CD8-positive, alpha-beta memory T cell (primary cell): ENCODE measurements at places on chromosomes 1 and 21. TPM values are rescaled to one million over a fixed set of nuclear protein-coding genes. Genes with fewer than 3 reads are reported as not detected.

DNA sequence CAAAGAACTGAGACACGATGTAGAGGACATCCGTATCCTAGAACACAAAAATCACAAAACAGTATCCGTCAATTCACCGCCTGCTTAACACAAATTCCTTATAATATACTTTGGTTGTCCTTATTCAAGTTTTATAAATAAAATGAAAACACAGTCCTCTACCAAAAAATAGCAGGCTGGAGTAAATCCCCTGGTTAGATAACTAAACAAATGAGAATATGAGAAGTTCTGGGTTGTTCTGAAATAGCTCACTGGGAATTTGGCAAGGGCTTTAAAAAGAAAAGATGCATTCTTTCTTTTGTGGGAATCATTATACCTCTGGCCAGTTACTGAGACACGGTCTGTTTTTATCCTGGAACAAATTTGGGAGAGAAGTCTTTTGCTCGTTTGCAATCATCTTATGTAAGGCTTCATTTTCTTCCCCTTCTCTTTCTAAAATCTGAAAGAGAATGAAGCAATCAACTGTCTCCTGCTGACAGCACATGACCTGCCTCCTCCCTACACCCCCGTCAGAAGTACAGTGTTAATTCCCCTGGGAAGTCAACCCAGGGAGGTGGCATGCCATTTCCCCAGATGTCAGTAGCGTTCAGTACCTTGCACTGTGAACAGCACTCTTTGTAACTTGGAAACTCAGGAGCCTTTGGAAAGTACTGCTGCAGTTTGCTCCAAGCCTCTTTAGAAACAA, 37.1 kb upstream of the RAP1GAP start:
- no peak for DNase-seq

MROH9 gene
- total RNA-seq, result not detected

- no peak for DNase-seq
These were observed 233.8 kb downstream of the LTN1 start for GRCh38 chr21:28758883-28759242.

GRCh38 chr1:168554603-168555483, 11.0 kb upstream of the XCL2 start:
- DNase-seq, result no peak

DNA sequence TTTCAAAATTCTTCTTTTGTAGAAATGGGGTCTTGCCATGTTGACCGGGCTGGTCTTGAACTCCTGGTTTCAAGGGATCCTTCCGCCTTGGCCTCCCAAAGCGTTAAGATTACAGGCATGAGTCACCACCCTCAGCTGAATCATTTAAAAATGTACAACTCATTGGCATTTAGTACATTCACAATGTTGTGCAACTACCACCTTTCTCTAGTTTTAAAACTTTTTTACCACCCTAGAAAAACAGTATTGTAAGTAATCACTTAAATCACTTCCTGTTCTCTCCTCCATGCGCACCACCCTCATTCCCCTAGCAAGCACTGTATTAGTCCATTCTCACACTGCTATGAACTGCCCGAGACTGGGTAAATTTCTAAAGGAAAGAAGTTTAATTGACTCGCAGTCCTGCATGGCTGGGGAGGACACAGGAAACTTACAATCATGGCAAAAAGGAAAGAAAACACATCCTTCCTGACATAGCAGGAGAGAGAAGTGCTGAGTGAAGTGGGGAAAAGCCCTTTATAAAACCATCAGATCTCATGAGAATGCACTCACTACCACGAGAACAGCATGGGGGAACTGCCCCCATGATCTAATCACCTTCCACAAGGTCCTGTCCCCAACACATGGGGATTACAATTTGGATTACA, 14.4 kb upstream of the THEM5 start:
- no peak for DNase-seq

DNA sequence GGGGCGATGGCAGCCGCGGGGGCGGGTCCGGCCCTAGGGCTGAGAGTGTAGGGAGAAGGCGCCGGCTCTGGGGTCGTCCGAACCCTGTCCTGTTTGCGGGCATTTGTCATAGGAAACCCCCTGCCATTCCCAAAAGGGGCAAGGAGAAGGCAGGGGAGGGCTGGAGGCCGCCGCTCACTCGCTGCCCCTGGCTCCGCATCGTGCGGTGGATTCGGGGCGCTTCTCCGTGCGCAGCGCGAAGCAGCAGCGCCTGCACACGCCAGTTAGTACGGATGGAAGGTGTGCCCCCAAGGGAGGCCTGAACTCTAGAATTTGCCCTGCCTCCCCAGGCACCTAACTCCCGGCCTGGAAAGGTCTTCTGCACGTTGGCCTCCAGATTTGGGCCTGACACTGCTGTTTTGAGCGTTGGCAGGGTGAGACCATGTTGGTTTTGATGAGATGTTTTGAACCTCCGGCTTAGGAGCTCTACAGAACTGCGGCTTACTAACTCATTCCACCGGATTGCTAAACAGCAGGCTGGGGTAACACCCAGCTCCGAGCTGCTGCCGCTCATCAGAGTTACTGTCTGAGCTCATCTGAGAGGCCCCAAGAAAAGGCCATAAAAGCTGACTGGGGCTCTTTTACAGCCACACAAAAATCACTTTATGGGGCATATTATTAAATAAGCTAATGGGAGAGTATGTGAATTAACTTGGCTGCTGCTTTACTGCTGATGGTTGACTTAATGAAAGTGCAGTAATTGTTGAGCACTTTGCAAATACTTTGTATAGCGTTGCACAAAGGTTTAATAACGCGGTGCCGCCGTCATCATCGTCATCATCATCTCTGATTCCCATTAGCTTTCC, 987 bp downstream of the GPR137B start:
- DNase-seq, result peak; percentile 17
